ENCODE measurements at places on chromosomes 12 and 14.

- no peak for DNase-seq
Measured at GRCh38 chr12:32516230-32516629, 116.9 kb downstream of the FGD4 start.

GRCh38 chr12:77914081-77914488 is 83.4 kb downstream of the NAV3 start:
- DNase-seq = no peak

DNA sequence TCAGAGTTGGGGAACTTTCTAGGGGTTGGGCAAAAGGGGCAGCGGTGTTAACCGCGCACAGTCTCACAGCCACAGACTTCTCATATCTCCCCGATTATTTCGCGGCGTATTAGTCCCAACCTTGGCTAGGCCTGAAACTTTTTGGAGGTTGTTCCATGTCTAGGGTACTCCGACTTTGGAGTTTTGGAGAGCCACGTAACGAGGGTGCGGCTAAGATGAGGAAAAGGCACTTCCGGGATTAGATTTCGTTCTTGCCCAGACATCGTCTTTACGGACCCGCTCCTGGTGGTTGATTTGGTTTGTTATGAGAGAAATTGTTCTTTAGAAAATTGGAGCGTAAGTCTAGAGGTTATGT is 513 bp downstream of the CCNK start:
- no peak for DNase-seq

DNA sequence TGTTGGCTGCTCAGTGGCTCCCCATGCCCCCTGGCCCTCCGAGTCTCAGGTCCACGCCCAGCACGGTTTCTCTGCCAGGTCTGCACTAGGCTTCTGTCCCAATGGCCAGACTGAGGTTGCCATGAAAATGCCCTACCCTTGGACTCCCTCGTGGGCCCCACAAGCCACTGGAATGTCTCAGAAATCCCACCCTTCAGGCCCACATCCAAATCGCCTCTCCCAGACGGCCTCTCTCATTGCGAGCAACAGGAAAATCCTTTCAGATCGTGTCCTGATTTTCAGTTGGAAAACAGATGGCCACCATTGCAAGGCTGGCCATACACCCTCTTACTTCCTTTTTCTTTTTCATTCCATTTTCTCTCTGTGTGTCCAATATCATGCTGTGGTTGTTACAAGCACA is 77.3 kb downstream of the IRF2BPL start:
- no peak for DNase-seq

DNA sequence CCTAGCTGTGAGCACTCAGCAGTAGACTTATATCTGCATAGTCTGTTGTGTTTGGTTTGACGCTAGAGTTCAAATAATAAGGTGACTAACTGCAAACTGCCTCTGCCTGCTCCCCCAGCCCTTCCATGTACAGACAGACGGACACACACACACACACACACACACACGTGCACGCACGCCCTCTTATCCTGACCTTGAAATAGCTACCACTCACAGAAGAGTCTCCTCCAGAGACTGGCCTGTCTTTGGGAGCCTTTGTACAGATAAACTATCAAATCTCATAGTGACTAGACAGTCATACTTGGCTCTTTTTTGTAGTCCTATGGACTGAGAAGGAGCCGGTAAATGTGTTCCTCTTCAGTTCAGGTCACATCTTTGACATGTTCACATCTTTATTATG is 158.4 kb downstream of the FBXL14 start:
- DNase-seq = no peak

DNA sequence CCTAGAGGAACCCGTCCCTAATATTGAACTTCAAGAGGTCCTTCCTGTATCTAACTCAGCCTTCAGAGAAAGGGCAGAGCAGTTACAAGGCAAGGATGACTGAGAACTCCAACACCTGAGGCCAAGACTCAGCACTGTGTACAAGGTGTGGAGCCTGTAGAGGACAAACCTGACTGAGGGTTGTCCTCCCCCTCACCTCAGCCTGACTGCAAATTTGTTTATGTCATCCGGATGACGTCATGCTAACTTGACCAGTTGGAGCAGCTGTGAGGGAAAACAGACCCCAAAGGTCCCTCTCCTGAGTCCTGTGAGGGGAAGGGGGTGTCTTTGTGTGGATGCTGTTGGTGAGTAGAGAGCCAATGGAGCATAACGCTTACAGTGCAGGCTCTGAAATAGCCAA is 4.3 kb downstream of the CRACR2A start:
- DNase-seq = no peak

GRCh38 chr14:103847451-103848174 is at the start of gene PPP1R13B:
PPP1R13B (minus strand) TSS chr14:103847575; CDS start chr14:103847307, 268 bp downstream.
- peak; percentile 94 for DNase-seq

GRCh38 chr12:42213023-42213422 is 25.0 kb downstream of the YAF2 start:
- DNase-seq = peak; percentile 69

GRCh38 chr12:109687250-109687649 is 26.4 kb upstream of the FAM222A start:
- DNase-seq = no peak

GRCh38 chr14:75823334-75823733 is 158.5 kb downstream of the TGFB3 start:
- DNase-seq = no peak

GRCh38 chr14:102479777-102480176 is 29.8 kb downstream of the ANKRD9 start:
- peak; percentile 78 for DNase-seq

GRCh38 chr12:53213348-53213747 is 6.3 kb upstream of the ITGB7 start:
- DNase-seq = peak; percentile 58

DNA sequence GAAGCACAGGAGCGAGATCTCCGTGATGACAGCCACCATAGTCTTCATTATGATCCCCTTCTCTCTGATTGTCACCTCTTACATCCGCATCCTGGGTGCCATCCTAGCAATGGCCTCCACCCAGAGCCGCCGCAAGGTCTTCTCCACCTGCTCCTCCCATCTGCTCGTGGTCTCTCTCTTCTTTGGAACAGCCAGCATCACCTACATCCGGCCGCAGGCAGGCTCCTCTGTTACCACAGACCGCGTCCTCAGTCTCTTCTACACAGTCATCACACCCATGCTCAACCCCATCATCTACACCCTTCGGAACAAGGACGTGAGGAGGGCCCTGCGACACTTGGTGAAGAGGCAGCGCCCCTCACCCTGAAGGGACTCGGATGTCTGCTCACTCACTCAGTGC is 775 bp downstream of the OR10P1 start:
- no peak for DNase-seq

DNA sequence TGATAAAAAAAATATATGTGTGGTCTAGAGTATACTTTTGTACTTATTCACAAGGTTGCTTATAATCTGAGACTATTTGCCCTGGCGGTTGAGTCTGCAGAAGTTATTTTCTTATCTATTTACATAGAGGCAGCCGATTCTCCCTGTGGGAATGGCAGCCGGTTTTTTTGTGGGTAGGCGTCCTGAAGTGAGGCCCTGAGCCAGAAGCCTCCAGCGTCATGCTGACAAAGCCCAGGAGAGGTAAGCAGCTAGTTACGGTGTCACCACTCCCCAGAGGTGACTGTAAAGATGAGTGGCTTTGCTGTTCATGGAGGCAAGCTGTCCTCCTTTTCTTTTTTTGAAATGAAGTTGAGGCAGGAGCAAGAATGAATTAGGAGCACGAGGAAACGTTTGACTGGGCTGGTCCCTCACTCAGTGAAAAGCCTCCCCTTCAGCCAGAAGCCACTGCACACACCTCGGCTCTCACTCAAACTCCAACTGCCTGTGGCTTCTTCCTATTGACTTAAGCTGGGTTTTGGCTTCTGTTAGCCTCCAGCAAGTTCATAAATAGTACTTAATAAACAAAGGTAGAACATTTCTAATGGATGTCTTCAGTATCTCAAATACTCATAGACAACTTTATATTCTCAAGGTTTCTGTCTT is 21.5 kb downstream of the PAX9 start:
- peak; percentile 61 for DNase-seq

GRCh38 chr12:129103231-129103630 is 250.0 kb downstream of the GLT1D1 start:
- no peak for DNase-seq

DNA sequence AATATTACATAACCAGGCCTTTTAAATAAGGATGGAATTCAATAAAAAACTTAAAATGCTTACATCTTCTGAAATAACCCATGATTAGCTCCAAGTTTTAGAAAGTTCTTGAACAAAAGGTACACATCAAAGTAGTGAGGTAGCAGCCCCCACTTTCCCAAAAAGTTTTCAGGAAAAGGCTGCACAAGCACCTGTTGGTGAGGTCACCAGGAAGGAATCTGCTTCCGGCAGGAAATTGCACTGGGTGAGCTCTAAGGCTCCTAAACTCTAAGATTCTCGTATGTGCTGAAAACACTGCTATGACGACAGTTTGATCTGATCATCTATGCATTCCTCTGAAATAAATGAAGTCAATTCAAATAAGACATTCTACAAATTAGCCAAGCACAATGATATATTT is 34.3 kb upstream of the TTC7B start:
- no peak for DNase-seq

All from NCI-H2107 (cell line).